Germinal center (tissue), 1 donor: ENCODE measurements at places on chromosomes 1 and 21.

- DNase-seq = no peak
Observed at GRCh38 chr1:31054349-31054748, 11.2 kb downstream of the PUM1 start.

- DNase-seq = no peak
Observed at GRCh38 chr1:18994381-18994780, 37.9 kb upstream of the IFFO2 start.

DNA sequence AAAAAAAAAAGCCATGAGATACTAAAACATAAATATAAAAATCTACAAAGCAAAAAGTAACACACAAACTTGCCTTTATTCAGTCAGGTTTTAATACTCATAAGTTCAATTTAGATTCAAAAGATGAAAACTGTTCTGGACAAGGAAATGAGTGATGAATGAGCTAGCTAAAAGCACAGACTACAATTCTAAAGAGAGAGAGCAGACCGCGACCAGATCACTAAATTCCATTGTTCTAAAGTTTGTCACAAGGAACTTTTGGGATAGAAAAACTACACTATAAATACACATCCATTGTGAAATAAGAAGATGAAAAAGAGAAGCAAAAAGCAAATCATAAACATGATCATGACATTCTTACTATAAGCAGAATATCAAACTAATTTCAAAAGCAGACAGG is 1.7 kb downstream of the ODF2L start:
- no peak for DNase-seq

GRCh38 chr21:33976082-33977016 is 60.7 kb upstream of the ATP5PO start:
- DNase-seq = peak; percentile 57

DNA sequence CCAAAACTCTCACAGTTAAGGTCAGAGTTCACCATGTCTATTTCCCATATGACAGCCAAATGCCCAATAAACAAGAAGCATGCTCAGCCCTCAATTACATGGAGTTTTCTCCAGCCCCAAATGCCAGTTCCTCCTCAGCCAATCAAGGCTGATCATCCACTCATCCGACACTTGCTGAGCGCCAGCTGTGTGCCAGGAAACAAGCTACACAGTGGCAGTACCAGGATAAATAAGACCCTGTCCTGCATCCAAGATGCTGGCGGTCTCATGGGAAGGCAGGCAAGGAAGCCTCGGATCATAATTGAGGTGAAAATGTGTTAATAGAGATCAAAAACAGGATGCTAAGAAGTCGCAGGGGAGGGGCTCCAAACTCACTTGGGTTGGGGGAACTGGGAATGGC is 7.7 kb downstream of the ZBTB17 start:
- no peak for DNase-seq

DNA sequence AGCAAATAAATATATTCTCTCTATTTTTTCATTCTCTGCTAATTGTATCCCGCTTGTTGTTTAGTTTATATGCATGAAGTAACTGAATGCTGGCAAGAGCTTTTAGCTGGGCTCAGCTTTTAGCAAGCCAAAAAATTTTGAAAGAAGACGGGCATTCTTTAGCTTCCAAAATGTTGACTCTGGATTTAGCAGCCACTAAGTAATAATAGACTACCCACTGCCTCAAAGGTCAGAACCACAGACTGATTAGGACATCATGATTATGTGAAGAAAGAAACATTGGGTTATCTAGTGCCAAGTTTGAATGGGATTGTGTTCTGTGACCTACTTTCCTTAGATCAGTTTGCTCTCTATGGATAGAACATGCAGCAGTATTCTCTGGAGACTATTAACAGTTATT is 80.3 kb upstream of the DPH5 start:
- DNase-seq = no peak

- DNase-seq = peak; percentile 39
Observed at GRCh38 chr1:234987415-234988154, 141.1 kb downstream of the TOMM20 start.

GRCh38 chr1:77316966-77317365 is 35.1 kb downstream of the AK5 start:
- DNase-seq = no peak

DNA sequence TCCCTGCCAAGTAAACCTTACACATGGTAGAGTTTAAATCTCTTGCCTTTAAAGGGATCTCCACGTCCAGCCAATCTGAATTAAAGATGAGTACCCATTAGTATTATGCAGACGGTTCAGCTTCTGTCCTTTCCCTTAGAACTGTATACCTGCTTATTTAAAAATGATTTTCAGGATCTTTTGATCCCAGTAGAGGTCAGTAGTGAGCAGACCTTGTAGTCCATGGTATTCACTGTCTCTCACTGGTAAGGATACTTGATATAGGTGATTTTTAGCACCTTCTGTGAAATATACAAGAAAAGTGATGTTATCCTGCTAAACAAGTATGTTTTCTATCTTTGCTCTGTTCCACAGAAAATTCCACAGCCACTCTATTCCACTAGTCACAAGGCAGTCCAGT is 1211.6 kb upstream of the ADGRL4 start:
- DNase-seq = no peak

DNA sequence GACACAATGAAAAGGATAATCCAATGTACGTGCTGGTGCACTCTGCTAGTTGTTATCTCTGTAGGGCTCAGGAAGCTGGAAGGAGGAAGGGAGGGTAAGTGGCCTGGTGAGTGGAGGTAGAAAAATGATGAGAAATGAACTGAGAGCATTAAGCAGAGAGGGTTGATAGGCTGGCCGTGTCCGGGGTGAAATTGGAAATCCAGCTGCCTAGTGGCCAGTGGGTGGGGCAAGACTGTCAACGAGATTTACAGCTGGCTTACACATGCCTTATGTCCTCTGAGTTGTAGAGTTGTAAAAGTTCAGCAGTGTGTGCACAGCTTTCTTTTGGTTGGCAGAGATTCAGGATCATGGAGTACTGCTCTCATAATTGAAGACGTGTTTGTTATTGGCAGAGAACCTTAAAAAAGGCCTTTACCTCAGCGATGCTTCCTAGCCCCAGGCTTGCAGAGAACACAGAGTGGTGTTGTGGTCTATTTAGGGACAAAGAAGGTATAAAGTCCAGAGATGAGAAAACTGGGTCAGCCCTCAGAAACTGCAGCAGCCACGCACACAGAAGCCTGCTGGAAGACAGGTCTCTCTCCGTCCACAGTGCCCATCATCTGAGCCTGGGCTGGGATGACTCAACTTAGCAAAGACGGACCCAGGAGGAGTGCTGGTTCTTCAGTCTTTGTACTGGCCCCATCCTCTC is 132.4 kb downstream of the EDEM3 start:
- DNase-seq = no peak

DNA sequence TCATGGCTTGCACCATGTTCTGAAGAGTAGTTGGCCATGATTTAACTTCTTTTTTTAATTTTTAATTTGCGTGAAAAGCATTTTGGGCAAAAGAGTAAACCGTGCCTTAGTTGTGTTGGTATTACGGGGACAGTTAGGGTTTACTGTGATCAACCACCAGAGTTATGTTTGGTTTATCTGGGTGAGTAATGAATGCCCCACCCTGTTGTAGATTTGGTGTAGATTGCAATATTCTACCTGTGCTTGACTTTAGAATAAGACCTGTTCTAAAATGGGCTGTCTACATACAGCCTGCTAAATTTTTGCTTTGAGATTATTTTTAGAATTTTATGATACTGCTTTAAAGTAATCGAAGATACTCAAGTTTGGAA is 1.4 kb downstream of the USP25 start:
- peak; percentile 14 for DNase-seq

DNA sequence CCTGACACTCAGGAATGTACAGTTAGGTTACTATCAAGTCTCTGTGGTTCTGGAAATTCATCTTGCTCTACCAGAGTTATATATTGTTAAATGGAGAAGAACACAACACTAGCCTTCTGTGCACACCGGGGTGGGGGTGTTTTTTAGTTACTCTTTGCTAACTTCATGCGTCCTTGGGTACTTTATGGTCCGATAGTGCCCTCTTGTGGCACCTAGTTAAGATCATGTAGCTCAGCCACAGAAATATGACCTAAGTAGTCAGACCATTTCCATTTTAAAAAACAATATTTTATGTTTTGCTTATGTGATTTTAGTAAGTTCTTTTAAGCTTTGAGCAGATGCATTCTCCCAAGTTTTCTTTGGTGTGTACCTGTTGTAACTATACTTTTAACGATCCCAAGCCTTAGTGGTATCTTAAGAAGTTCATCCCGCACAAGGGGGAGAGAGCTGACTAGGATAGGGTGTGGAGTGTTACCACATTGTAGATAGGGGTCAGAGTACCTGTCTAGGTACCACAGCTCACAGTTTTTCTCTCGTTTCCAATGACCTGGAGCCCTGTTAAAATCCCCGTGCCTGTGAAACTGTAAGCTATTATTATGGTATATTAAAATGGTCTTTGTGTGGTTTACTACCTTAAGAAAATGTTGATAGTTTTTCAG is 20.6 kb upstream of the SH3D21 start:
- peak; percentile 83 for DNase-seq

DNA sequence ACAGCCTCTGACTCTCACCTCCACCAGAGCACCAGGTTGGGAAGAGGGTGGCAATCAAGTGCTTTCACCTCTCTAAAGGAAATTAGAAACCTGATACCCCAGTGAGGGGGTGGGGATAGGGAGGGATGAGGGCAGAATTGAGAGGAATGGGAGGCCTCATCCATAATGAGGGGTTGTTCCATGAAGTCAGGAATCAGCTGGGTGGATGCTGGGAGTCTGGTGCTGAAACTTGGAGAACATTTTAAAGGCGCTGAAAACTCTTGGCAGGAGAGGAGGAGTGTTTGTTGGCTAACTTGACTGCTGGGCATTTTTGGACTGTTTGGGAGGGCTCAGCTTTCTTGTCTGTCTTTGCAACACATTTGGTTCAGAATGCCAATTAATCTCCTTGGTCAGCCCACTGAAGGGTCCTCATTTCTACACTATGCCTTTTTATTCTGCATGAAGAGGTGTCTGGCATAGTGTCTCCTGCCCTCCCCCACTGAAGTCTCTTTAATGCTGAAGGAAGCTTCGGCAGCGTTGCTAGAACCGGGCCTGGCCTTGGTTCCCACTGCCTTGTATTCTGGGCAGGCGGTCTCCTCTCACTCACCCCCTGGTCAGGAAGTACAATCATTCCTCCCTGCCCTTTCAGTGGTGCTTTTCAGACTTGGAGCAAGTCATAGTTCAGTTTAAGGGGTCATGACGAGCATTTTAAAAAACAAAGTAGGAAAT is 2.2 kb downstream of the PHGDH start:
- no peak for DNase-seq

DNA sequence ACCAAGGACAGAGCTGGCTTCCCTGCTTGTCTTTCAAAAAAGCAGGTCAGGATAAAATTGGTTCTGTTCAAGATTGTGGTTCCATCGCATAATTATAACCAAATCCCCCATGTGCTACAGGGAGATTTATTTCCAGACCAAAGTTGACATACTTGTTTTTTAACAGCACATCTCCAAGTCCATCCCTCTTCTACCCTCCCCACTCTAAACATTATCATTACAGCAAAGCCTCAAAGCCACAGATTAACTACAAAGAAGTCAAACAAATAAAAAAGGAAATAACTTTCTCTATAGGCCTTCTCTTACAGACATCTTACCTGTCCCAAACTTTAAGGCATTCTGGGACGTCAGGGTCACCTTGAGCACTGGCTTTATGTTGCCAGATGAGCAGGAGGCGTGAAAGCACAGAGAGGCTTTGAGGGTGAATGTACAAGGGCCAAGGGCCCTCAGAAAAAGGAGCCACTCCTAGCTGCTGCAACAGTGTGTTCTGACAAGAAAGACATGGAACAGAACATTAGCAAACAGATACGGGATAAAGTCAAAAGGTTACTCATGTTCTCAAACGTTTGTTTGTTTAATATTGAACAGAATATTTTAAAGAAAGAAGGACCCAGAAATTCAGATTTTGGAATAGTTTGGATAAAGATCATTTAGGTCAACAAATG is 31.2 kb downstream of the UBR4 start:
- no peak for DNase-seq

DNA sequence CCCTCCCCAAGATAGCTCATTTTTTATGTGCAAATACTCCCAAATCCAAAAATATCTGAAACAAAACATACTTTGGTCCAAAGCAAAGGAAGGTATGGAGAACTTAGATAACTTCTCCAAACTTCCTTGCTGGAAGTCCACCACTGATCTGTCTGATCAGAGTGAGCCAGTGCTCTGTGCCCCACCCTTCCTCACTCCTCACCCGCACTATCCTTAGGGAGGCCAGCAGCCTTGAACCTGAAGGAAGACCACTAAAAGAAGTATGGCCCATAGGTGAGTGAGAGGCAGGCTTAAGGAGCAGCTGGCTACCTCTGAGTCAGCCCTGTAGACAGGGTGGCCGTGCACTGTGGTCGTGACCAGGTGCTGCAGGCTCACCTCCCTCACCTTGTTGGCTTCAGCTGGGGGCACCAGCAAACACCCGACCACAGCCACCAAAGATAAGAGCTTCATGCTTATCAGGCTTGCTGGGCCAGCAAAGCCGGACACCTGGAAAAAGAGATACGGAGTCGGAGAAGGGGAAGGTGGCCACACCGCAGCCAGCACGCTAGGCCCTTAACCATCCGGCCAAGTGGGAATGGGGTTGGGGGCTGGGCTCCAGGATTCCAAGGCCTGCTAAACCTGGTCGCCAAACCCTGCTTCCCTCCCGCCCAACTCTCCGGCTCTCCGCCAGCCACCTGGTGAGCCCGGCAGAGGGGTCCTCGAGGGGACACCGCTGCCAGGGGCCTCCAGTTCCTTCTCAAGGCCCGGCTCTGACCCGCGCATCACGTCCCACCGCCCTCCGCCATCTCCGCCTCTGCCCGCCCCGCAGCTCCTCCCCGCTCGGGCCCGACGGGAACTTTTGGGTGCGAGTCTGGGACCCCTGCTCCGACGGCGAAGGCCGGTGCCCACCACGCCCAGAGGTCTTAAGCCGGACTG is 543 bp downstream of the TMEM9 start:
- DNase-seq = no peak

DNA sequence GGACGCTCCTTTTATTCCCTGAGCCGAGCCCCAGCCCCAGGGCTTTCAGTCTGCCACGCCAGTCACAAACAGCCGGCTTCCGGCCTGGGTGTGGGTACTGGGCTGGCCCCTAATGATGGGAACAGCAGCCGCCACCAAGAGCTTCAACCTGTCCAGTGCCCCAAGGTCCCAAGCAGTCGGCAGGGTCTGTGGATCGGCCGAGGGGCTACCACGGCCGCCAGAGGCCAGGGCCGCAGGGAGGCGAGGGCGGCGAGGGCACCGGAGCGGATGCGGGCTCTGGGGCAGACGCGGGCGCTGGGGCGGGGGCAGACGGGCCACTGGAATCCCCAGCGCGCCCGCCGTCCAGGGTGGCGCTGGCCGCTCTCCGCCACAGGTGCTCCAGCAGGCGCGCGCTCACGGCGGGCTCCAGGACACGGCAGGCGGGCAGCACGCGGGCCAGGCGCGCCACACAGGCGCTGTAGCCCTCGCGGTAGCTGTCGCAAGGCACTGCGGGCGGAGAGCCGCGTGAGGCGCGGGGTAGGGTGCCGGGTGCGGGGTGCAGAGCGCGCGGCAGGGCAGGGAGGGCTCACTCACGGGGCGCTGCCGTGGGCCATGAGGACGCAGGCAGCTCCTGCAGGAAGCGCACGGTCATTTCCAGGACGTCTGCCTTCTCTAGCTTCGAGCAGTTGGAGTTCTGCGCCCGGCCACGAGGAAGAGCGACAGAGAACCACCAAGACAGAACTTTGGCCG is 887 bp downstream of the HES2 start:
- DNase-seq = no peak

GRCh38 chr1:112264010-112264409 is 132.0 kb upstream of the CTTNBP2NL start:
- no peak for DNase-seq

- no peak for DNase-seq
Observed at GRCh38 chr1:243575070-243575469, 275.0 kb downstream of the AKT3 start.
